ENCODE measurements at places on chromosomes 6 and 20. TPM values are rescaled to one million over a fixed set of nuclear protein-coding genes. Genes with fewer than 3 reads are reported as not detected.

The SRSF12 gene
- total RNA-seq, result 0.48 TPM

The SCAND1 gene
- total RNA-seq, result 25.8 TPM

The MEI4 gene
- total RNA-seq, result not detected

The SLC17A4 gene
- not detected for total RNA-seq

The HLA-DMB gene
- total RNA-seq, result 2.8 TPM

The PSMG4 gene
- 37.7 TPM for total RNA-seq

The SASH1 gene
- total RNA-seq, result 0.52 TPM

The RAB32 gene
- 0.50 TPM for total RNA-seq

The TULP4 gene
- total RNA-seq, result 20.5 TPM

The TFAP2B gene
- total RNA-seq, result not detected

The NKX2-2 gene
- not detected for total RNA-seq

The CST5 gene
- not detected for total RNA-seq

The LAMP5 gene
- not detected for total RNA-seq

The TRIM10 gene
- total RNA-seq, result not detected

The HLA-DQA1 gene
- total RNA-seq, result not detected

The DLL1 gene
- 1.1 TPM for total RNA-seq
